ENCODE measurements at places on chromosomes 7 and 10.

GRCh38 chr10:68251625-68252495, 19.9 kb upstream of the ATOH7 start:
- no peak for DNase-seq

DNA sequence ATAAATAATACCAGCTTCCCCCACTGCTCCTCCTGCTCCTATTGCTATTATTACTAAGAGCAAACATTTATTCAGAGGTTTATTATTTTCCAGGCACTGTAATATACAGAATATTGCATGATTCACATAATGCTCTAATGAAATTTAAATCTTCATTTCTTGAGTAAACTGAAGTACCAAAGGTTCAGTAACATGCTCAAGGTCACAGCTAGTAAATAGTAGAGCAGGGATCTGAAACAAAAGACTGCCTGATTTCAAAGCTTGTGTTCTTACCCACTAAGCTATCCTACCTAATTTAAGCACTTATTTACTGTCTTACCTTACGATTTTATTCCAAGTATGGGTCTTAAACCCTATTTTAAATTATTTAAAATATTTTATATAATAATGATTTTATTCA, 126.2 kb downstream of the SNX13 start:
- no peak for DNase-seq

DNA sequence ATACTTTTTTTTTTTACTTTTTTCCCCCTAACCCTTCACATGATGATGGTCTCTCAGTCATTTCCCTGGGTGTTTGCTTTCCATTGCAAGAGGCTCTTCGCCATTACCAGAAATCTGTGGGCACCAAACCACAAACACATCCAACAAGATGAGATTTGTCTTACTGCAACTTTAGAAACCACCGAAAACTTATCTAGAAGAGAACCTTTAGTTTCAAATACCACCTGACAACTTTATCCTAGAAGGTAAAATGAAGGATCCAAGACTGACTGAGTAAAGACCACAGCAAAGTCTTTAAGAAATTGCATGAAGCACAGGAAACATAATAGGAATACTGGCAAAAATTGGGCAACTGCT, 363.3 kb upstream of the MBL2 start:
- DNase-seq = no peak

DNA sequence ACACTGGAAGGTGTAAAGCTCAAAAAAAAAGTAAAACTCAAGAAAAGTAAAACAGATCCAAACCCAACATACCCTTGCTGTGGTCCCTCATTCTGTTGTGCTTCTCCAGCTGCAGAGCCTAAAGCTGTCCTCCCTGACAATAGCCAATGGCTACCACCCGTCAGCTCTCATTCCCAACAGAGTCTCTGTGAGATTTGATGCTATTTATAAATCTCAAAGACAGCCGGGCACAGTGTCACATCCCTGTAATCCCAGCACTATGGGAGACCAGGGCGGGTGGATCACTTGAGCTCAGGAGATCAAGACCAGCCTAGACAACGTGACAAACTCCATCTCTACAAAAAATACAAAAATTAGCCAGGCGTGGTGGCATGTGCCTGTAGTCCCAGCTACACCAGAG, 116.0 kb downstream of the KMT2E start:
- DNase-seq = no peak

GRCh38 chr7:114652041-114652440, 237.4 kb downstream of the FOXP2 start:
- DNase-seq = no peak

DNA sequence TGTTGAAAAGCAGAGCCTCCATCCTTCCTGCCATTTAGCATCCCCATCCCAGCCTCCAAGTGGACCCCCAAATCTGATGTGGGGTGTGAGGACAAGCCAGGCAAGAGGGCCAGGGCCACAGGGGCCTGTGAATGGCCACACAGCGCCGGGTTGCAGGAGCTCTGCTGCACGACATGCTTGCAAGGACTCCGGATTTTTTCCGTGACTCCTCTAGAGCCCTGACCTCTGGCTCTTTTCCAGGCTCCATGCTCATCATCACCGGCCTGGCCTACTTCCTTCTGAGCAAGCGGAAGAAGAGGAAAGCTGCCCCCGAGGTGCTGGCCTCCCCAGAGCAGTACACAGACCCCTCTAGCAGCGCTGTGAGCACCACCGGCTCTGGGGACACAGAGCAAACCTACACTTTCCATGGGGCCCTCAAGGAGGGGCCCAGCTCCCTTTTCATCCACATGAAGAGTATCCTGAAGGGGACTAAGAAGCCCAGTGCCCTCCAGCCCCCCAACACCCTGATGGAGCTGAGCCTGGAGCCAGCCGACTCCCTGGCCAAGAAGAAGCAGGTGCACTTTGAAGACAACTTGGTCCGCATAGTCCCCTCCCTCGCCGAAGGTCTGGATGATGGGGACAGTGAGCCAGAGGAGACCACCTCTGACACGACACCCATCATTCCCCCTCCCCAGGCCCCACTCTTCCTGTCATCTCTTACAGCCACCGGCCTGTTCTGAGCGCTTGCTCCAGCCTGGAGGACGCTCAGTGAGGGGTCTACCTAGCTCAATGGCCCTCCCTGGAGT, 23.5 kb downstream of the TMEM72 start:
- no peak for DNase-seq

DNA sequence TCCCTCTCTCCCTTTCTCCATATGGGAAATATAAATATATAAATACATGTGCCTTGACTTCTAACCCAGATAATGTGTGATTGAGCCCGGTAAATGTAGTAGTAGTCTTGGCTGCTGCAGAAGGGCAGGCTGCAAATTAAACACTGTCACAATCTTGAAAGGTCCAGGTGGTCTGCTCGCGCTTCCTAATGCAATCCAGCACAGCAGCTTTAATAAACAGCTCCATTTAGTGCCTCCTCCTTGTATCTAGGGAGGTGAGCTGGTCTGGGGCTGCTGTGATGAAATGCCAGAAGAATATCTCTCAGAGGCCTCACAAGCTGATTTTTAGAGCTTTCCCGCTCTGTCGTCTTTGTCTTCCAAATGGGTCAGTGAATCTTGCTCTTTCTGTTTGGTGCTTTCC, 782 bp downstream of the POU6F2 start:
- DNase-seq = no peak

- DNase-seq = no peak
Observed at GRCh38 chr10:65325913-65326312, 1599.9 kb upstream of the LRRTM3 start.

- DNase-seq = no peak
Observed at GRCh38 chr7:118502235-118502634, 277.7 kb downstream of the ANKRD7 start.

GRCh38 chr7:20299647-20300312, 30.9 kb upstream of the ITGB8 start:
- no peak for DNase-seq

GRCh38 chr7:28311670-28312069, 100.6 kb upstream of the CREB5 start:
- no peak for DNase-seq
